ENCODE measurements at places on chromosomes 3 and 15.

DNA sequence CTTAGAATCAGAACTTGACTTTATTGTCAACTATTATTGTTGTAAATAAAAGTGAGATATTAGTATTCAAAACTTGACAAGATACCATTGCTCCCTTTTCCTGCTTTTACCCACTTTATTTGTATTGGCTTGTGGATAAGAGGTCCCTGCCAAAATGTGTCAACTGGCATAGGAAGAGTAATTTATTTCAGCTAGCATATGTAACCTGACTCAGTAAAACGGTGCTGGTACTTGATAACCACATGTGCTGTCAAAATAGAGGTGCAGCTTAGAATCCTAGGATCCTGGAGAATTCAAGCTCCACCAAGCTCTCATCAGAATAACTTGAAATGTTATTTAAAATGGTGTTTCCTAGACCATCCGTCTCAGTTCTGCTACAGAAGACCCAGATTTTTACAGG lies 90.2 kb upstream of the TGFBR2 start:
- no peak for DNase-seq

DNA sequence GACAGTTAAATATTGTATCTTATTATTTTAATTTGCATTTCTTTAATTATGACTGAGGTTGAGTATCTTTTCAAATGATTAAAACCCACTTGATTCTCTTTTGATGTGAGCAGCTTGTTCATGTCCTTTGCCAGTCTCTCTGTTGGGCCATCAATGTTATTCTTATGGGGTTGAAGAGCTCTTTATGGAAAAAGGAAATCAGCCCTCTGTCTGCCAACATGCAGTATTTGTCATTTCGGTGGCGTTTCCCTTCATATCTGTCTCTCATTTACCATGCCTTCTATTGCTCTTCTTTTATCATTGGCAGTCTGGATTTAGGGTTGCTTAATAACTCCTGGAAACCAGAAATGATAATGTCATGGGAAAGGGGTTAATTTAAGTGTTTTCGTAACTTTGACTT lies 340.7 kb upstream of the DNAJC19 start:
- no peak for DNase-seq

DNA sequence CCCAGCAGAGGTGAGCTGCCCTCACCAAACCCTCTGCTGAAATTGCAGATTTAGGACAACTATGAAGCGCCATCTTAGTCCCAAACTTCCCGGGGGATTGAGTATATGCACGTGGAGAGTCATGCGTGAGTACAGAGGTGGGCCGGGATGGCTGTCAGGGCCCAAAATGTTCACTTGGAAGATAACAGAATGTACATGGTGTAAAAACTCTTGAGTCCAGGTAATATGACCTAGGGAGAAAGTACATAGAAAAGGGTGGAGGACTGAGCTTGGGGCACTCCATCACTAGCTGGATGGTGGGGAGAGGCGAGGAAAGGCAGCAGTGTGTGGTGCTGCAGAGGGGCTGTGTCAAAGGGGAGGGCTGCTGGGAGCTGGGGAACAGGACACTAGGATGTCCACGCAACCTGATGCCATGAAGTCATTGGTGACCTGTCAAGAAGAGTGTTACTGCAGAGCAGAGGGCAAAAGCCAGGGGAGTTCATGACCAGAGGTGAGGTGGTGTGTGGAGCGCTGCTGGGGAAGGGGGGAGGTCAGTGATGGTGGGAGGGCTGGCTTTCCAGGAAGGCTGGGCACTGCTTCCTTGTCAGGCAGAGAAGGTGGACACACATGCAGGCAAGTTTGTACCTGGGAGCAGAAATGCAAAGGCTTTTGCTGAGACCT lies 236.2 kb upstream of the LYSMD4 start:
- DNase-seq: no peak

DNA sequence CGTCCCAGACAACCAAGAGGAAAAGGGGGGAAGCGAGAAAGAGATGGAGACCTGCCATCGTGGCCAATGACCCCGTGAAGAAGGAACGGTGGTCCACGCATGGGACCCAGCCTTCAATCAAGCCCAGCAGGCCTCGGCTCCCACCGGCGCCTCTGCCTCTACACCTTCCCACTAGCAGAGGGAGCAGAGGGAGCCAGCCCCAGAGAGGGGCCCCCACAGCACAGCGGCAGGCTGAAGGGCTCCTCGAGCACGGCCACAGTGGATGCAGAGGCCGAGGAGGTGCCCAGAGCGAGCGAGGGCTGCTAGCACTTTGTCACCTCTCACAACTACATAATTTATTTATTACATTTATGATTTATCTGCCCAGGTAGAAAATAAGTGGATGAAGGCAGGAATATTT lies 68.4 kb upstream of the TOPAZ1 start:
- no peak for DNase-seq

DNA sequence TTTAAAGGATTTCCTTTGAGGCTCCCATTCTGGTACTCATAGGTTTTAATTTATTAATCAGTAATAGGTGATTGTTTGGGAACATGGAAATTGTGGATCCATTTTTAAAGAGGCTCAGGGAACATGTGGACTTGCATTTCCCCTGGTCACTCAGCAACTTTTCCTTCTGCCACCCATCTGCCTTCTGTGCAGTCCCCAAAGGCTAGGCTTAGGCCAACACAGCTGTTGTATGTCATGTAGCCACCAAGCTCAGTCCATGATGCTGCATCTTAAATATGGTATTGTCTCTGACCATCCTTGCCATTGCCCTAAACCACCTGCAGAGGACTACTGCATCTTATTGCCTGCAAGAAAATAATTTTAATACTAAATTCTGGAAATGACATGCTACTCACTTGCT lies 416.7 kb upstream of the SEMA6D start:
- no peak for DNase-seq

DNA sequence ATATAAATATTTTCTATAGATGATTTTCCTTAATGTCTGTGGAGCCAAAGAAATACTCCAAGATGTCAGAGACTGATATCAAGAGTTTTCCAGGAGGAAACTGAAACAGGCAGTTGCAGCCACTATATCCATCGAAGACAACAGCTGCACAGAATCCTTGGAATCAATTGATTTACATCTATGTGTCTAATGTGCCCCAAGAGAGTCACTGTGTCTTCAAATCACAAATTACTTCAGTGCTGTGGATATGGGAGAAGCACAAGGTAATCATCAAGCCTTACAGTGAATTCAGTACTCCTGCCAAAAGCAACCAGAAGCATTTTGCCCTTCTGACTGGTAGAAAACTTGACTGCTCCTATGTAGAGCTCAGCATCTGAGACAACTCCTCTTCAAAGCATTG lies 51.1 kb downstream of the CPNE4 start:
- no peak for DNase-seq

- no peak for DNase-seq
Measured at GRCh38 chr15:67059127-67059553, 6.3 kb upstream of the SMAD3 start.

GRCh38 chr15:76577879-76578512 lies 241.4 kb downstream of the ISL2 start:
- DNase-seq: no peak

DNA sequence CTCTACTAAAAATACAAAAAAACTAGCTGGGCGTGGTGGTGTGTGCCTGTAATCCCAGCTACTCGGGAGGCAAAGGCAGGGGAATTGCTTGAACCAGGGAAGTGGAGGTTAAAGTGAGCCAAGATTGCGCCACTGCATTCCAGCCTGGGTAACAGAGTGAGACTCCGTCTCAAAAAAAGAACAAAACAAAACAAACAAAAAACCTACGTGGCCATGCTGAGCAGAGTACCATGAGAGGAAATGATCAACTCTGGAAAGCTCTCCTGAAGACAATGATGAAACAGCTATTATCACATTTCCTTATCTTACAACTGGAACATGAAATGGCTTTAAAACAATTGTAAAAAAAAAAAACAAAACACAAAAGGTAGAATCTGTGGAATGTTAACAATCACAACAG lies 75.2 kb downstream of the CHSY1 start:
- no peak for DNase-seq

DNA sequence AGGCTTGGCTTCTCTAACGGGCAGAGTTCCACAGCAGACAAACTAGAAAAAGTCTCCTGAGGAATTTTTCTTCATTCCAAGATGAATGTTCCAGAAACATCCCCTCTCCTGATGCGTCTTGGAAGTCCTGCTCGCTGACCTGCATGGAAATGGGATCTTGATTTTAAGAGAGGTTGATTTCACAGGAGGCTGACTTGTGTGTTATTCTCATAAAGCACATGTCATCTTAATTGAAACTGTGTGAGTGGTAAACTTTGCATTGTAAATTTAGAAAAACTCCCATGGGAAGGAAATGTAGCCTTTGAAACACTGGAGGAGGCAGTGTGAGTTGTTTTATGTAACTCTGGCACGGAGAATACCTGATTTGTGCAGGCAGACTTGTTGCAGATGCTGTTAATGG lies 337.8 kb upstream of the NR2E3 start:
- DNase-seq: no peak

DNA sequence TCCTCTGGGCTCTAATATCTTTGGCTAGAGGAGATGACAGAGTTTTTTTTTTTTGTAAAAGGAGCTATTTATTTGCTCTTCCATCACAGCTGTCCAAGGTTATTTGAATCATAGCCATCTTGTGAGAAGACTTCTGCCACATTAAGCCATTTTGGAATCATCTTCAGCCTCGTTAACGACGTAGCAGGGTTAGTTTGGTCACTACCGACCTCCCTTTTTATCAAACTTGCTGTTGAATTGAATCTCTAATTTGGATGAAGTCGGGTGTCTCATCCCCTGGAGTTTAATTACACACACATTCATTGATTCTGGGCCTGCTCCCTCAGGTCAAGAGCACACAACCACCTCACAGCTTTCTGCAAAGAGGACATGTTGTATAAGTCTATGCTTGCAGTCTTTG lies 238.7 kb downstream of the CPNE4 start:
- no peak for DNase-seq

DNA sequence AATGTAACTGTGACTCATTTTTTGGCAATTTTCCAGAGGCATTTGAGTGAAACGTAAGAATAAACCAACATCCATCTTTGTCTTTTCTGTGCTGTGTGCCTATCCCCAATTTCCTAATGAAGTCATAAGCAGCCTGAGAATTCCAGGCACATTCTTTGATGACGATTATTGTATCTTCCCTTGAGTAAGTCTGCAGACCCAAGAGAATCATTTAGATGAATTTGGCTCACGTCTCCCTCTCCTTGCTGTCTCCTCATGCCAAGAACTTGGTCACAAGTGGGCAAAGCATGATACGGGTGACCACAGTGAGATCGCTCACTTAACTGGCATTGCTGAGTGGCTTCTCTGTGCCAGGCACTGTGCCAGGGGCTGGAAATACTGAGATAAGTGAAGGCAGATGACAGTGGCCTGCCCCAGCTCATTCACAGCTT lies 384.5 kb upstream of the IL12A start:
- DNase-seq: no peak

DNA sequence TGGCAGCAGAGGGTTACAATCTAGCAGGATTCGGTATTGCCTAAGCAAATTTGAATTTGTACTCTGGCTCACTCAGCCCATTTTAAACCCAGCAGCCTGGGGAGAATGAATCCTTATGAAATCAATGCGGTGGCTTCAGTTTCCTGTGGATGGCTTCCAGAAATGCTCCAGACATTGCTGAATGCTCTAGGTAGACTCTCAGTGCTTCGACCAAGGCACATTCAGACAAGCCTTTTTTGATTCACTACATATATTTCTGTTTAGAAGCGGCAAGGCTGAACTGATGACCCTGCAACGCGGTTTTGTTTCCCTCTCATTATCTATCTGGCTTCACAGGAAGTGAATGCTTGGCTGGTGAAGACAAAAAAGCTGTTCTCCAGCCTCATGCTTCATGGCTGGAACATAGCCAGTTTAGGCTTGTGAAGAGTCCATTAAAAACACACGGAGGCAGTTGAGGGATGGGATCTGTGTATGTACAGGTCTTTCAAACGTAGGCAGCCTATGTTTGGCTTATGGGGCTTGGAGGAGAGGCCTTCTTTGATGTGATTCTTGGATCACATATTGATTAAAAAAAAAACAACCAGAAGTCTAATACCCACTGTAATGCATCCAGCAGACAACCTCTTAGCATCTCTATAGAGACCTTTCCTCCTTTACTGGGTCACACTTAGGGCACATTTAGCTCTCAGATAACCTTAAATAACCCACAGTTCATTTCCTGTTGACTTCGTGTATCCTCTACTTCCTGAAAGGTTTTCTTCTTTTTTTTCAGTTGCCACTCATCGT lies 400.2 kb upstream of the TBL1XR1 start:
- DNase-seq: peak; percentile 75

GRCh38 chr15:86327230-86327865 lies 247.7 kb downstream of the AGBL1 start:
- no peak for DNase-seq

- DNase-seq: no peak
Measured at GRCh38 chr15:28890711-28891495, 5.1 kb downstream of the APBA2 start.

GRCh38 chr15:82103468-82103867 lies 57.6 kb upstream of the MEX3B start:
- DNase-seq: no peak

- DNase-seq: no peak
Measured at GRCh38 chr3:48926425-48927392, 8.1 kb downstream of the ARIH2 start.

- no peak for DNase-seq
Measured at GRCh38 chr15:88484682-88485331, 17.3 kb downstream of the MRPS11 start.

DNA sequence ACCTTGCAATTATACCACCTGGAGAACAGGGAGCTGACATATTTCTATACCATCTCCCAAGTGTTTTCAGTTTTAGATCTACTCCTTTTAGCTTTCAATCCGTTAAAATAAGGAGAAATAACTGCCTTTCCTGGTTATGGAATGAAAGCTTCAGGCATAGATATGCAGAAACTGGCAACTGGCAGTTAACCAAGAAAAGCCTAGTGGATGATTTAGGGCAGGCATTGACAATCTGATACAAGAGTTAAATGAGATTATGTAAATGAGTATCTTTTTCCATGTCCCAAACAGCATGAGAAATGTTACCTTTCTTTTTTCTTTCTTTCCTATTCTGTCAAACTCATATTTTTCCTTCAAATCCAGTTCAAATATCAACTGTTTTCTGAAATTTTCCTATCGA lies 689.1 kb upstream of the DPPA4 start:
- DNase-seq: no peak

DNA sequence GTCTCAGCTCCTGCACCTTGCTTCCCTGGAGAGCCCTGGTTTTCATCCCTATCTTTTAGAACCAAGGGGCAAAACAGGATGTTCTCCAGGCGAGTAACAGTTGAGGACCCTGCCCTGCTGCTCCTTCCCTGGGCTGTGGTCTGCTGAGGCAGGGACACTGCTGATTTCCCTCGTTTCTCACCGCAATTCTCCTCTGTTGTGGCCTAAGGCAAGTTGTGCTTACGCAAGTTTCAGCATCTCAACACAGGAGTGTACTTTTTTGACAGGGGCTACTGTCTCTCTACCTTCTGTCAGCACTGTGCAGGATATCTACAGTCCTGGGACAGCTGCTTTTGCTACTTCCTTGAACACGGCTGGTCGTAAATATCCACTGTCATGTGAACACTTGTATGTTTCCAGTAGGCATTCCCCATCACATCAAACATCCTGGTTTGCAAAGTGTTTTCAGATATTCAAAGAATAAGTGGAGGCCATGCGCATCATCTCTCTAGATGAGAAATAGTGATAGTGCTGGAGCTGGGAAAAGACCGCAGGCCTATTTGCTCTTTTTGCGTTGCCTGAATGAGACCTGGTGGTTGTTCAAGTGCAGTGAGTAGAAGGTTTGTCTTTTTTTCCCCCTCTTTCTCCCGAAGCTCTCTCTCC lies 110.1 kb upstream of the PLXNA1 start:
- DNase-seq: no peak

- no peak for DNase-seq
Measured at GRCh38 chr3:52795298-52795900, 803 bp downstream of the ITIH3 start.

Measured in G401 (cell line).